ENCODE measurements at places on chromosomes 5 and 9. TPM values are rescaled to one million over a fixed set of nuclear protein-coding genes. Genes with fewer than 3 reads are reported as not detected.

WNT8A gene
- not detected for total RNA-seq

BASP1 gene
- total RNA-seq: 41.0 TPM

PDLIM4 gene
- 17.4 TPM for total RNA-seq

PDGFRB gene
- total RNA-seq: 112 TPM

GGTA1 gene
- total RNA-seq: 10.2 TPM

PCA3 gene
- 0.26 TPM for total RNA-seq

IFNK gene
- not detected for total RNA-seq

SNAPC3 gene
- 76.8 TPM for total RNA-seq
